ENCODE measurements at places on chromosomes 12 and 14. TPM values are rescaled to one million over a fixed set of nuclear protein-coding genes. Genes with fewer than 3 reads are reported as not detected.

- DNase-seq, result no peak
Observed at GRCh38 chr12:6208130-6208529, 7.9 kb downstream of the CD9 start.

DNA sequence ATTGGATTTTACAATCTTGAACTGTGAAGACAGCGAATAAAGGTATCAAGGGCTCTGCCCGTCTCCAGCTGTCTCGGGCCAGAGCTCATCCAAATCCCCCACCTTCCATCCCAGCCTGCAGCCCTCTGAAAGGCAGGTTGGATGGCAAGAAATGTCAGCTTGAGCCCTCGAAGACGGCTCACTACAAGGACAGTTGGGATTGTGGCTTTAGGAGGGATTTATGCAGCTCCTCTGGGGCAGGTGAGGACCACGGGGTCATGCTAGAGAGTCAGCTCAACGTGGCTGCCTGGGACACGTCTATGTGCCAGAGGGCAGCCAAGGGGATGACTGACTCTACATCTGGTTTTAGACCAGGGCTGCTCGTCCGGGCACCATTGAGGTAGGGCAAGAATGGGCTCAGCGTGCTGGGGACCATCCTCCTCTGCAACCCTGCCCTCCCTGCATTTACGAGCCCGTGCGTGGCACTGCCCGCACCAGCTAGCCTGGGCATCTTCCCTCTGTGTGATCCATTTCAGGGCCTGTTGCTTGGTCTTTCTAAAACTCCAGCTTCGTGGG is 16.2 kb downstream of the MVK start:
- no peak for DNase-seq

DNA sequence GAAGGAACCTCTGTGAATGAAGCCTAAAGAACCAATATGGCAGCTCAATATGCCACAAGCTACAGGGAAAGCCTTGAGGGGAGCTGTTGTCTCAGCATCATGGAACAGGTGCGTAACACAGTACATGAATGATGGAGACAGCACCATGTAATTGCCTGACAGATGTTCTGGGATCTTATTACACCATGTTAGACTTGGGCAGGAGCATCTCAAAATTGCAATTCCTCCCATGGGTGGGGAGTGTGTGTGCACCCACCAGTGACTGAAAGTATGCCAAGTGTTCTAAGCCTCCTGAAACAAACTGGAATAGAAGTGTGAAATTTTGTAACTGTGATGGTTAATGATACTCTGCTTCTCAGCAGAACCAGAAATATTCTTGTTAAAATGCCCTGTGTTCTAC is 151.0 kb upstream of the SRRM4 start:
- no peak for DNase-seq

- DNase-seq, result no peak
Observed at GRCh38 chr12:75816897-75817296, 214.7 kb downstream of the PHLDA1 start.

DNA sequence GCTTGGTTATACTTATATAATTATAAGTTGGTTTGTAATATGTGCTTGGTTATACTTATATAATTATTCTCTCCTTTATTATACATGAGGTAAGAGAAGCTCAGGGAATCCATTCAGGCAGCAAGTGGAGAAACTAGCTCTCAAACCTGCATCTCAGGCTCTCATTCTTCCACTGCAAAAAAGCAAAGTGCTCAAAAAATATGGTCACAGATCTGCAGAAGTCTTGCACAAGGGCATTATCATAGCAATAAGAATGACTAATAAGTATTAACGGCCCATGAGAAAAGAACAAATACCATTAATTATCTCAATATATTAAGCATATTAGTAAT is 476 bp upstream of the TRAFD1 start:
- no peak for DNase-seq

GRCh38 chr14:93096691-93097322 is 18.9 kb downstream of the ITPK1 start:
- DNase-seq, result no peak

DNA sequence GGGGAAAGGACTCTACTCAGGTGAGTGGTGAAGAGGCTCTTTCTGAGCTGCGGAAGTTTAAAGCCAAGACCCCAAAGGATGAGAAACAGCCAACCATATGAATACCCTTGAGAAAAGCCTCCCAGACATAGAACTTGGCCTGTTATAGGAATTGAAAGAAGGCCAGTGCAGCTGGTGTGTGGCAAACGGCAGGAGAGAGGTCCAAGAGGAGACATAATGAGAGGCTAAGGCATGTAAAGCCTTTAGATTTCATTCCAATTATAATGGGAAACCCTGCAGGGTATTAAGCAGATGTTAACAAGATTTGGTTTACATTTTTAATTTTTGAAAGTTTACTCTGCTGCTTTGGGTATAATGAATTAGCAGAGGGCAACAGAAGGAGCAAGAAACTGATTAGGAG is 552.1 kb upstream of the FBXO33 start:
- DNase-seq, result no peak

DNA sequence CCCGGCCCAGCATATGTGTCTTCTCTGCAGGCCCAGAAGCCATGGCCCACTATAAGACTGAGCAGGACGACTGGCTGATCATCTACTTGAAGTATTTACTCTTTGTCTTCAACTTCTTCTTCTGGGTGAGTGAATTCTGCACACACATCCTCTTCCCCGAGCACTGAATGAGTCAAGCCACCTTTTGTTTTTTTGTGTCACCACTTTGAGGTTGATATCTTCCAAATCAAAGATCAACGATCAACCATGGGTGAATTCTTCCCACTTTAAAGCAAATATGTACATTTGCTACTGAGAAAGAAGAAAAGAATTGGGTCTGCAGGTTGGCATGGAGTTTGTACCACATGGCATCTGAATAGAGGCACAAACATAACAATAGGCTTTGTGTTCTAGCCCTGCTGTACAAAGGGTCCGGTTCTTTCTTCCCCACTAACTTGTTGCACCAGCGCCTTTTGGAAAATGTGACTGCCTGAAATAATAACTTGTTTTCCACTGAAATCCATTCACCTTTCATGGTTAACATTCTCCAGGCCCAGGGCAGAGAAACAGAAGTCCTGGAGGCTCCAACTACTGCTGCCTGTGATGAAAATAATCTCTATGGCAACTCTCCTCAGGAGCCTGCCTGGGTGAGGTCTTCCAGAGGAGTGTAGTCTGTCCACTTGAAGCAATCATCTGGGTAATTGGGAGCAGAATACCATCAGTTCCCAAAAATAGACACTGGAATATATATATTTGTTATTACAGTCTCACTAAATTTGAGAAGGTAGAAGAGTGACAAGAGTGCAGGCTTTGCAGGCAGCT is 27.6 kb downstream of the TSPAN11 start:
- DNase-seq, result no peak

- no peak for DNase-seq
Observed at GRCh38 chr12:111349101-111349747, 19.7 kb downstream of the PHETA1 start.

DNA sequence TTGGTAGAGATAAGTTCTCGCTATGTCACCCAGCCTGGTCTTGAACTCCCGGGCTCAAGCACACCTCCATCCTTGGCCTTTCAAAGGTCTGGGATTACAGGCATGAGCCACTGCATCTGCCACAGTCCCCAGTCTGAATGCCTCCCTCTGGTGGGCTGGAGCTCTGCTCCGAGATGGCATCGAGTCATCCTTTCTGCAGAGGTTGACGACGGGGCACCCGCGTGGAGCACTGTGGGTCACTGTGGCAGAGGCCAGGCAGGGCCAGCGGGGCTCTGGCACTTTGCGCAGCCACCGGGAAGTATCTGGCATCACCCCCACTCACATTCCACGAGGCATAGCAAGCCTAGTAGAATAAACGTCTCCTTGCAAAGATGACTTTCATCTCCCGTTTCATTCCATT is 163.3 kb upstream of the DIO3 start:
- no peak for DNase-seq

DNA sequence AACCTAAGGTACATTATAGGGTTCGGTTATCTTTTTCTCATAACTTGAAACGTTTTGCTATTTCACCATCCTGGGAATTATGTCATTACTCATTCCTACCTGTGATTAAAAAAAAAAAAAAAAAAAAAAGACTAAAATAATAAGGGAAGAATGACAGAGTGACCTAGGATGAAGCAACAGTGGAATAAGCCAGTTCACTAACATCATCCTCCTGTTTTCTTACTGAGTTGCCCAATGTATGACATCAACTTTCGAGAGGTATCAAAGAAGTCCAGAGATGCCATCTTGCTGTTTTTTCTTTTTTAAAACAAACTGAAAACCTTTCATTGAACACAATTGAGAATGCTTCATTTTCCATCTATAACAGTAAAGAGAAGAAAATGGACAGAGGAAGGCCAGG is 42.8 kb downstream of the AMN start:
- no peak for DNase-seq

DNA sequence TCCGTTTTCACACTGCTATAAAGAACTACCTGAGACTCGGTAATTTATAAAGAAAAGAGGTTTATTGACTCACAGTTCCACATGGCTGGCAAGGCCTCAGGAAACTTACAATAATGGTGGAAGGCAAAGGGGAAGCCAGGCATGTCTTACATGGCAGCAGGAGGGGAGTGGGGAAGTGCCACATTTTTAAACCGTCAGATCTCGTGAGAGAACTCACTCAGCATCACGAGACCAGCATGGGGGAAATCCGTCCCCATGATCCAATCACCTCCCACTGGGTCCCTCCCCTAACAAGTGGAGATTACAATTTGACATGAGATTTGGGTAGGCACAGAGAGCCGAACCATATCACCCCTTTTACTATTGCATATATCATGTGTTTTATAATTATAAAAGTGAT is 2.0 kb upstream of the PIGH start:
- no peak for DNase-seq

- no peak for DNase-seq
Observed at GRCh38 chr12:57522887-57523705, 472 bp downstream of the MBD6 start.

- DNase-seq, result no peak
Observed at GRCh38 chr14:35825968-35826217, 245 bp upstream of the BRMS1L start.

- no peak for DNase-seq
Observed at GRCh38 chr12:109759595-109759994, 46.0 kb downstream of the FAM222A start.

GRCh38 chr14:95677179-95677835 is 8.9 kb upstream of the TCL1B start:
- no peak for DNase-seq

DNA sequence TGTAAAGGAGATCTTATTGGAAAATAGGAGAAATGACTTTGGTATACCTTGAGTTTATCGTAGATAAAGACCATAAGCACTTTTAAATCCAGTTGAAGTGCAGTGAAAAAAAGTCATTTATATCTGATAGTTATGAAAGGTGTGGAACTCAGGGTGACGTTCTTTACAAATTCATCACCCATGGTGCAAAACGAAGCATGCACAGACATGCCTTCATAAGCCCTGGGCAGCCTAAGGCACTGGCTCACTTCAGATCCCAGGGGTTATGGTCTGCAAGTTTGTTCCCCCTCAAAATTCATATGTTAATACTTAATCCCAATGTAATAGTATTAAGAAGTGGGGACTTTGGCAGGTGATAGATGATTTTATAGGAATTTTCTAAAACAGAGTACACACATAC is 1216.4 kb upstream of the USP15 start:
- DNase-seq, result no peak

DNA sequence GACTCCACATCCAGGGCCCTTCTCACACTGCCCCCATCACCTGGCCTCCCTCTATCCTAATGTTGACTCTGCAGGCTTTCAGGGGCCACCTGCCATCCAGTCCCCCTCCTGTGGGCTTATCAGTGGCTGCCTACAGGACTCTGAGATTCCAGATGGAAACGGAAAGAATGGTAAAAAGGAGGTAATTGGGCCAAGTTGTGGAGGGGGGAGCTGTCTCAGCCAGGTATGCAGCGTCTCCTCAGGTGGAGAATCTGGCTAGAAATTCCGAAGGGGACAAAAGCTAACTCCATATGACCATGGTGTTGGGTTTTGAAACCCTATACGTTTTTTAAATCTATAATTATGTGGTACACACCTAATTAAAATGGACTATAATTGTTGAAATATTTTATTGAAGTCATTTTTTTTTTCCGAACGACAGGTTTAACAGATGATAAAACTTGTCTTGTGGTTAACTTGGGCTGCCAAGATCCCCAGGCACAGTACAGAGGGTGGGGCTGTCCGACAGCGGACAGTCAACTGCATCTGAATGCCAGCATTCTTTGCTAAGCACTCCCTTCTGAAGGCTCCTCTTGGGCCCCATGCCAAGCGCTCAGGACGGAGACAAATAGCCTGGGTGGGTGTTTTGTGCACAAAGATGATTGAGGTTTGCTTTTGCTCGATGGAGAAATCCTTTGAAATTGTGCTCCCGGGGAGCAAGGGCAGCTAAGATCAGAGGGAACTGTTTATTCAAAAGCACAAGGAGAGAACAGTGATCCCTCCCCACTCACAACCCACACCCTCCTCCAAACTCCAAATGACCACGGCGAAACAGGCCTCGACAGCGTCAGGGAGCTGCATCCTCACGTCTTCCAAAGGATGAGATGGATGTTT is 365.6 kb downstream of the BCL11B start:
- DNase-seq, result no peak

- no peak for DNase-seq
Observed at GRCh38 chr12:8960176-8960575, 10.7 kb upstream of the M6PR start.

GRCh38 chr12:130972586-130972950 is 18.9 kb downstream of the ADGRD1 start:
- no peak for DNase-seq

GRCh38 chr14:100837805-100838350 is 12.0 kb downstream of the MEG3 start:
- no peak for DNase-seq

DNA sequence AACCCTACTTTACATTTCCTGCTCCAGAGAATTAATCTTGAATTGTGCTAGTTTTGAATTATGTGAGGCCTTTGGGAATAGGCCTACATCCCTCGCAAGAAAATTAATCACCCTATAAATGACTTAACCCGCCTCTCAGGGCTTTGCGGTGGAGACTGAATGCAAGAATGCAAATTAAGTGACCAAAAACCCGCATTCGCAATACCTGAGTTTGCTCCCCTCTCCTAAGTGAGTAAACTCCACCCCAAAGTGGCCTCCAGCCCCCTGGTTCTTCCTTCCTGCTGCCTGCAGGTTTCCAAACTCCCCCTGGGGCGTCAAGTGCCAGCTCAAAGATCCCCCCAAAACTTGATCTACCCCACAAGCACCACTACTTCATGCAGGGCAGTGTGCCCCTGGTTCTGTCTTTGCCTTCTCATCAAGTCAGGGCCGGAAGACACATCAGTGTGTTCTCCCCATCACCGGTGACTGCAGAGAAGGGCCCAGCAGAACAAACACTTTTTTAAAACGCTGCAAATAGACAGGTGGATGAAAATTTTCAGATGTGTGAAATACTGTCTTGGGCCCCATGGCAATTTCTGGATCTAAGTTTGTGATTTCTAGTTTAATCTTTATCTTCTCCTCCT is 644.7 kb downstream of the VRK1 start:
- DNase-seq, result no peak

- DNase-seq, result no peak
Observed at GRCh38 chr14:61372842-61373555, 51.6 kb downstream of the PRKCH start.

- DNase-seq, result no peak
Observed at GRCh38 chr12:10563966-10564365, 49.4 kb downstream of the MAGOHB start.

KRT79 gene
- not detected for total RNA-seq

TGM1 gene
- total RNA-seq, result 2.3 TPM

TRPV4 gene
- 0.44 TPM for total RNA-seq

ISCA2 gene
- 26.1 TPM for total RNA-seq

INF2 gene
- total RNA-seq, result 195 TPM

KRT2 gene
- total RNA-seq, result 0.33 TPM

DPY19L2 gene
- 6.6 TPM for total RNA-seq

POTEM gene
- not detected for total RNA-seq

ACOT6 gene
- total RNA-seq, result not detected

All from Panc1 (cell line).